ENCODE measurements at places on chromosomes 3 and 15.

GRCh38 chr3:161388855-161389254 is 17.5 kb upstream of the SPTSSB start:
- DNase-seq, result no peak

DNA sequence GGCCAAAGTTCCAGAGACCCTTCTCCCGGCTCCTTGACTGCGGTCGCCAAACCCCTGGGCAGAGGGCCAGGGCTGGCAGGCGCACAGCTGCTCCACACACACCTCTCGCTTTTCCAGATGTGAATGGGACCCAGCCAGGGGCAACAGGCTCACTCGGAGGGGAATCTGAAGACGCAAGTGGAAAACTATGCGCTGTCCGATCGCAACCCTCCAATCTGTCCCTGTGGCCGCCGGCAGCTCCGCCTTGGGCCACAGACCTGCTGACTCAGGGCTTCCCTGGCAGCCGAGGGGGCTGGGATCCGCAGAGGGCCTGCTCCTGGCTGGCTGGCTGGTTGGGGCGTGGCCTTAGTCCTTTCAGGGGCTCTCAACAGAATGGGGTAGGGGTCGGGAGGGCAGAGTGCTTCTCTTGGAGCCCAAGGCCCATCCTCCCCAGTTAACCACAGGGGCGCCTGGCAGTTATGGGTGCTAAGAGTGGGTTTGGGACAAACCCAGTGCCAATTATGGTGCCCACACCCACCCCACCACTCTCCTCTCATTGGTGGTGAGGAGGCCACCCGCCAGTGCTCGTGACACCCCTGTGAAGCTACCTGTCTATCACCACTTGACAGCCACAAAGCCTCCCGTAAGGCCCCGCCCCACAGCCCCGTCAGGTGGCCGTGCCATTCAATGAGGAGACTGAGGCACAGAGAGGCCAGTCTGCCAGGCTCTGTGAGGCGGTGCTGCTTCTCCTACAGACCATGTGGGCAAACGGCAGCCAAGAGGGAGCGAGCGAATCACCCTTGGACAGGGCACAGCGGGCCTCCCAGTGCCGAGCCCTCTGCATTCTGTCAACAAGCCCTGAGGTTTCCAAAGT is 53.8 kb downstream of the IQSEC1 start:
- no peak for DNase-seq

DNA sequence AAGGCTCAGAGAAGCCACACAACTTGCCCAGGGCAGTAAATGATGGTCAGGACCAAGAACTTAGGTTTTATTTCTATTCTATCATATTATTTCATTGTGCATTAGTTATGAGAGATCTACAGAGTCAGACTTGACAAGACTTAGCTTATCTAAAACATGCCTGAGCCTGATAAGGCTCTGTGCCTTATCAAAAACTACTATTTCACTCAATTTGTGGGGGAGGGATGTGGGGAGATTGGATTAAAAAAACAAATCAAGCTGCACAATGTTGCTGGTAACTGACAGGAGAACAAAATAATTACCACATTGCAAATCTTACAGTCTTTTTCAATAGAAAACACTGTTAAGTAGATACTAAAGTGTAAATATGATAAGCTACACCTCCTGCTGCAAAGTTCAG is 16.0 kb downstream of the HACD2 start:
- no peak for DNase-seq

DNA sequence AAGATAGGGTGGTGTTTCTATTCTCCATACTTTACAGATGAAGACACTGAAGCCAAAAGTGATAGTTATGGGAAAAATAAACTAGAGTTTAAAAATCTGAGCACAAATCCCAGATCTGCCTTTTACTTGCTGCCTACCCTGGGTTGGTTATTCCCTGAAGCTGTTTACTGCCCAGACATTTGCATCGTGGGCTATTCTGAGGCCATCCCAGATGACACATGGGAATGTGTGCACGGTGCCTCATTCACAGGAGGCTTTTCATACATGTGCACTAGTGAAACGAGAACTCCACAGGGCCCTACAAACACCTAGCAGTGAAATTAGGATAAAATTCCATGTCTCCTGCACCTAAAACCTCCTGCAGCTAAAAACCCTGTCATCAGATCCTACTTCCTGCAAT is 17.5 kb downstream of the MYO5C start:
- DNase-seq, result no peak

GRCh38 chr3:22729212-22729611 is 473.9 kb upstream of the UBE2E2 start:
- no peak for DNase-seq

GRCh38 chr3:168622795-168623194 is 527.1 kb upstream of the GOLIM4 start:
- no peak for DNase-seq

- DNase-seq, result no peak
Observed at GRCh38 chr3:112470788-112471187, 28.5 kb downstream of the BTLA start.

DNA sequence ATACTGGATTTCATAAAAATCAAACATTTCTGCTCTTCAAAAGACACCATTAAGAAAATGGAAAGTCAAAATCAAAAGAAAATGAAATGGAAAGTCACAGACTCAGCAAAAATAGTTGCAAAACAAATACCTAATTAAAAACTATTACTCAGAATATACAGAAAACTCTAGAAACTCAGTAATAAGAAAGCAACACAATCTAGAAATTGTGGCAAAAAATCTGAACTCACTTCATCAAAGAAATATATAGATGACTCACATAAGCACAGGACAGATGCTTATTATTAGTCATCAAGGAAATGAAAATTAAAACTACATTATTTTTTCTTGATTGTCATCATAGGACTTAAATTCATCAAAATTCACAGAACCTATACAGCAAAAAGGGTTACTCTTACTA is 430.0 kb downstream of the SHQ1 start:
- DNase-seq, result no peak

- no peak for DNase-seq
Observed at GRCh38 chr3:101134331-101134730, 141.1 kb upstream of the ABI3BP start.

DNA sequence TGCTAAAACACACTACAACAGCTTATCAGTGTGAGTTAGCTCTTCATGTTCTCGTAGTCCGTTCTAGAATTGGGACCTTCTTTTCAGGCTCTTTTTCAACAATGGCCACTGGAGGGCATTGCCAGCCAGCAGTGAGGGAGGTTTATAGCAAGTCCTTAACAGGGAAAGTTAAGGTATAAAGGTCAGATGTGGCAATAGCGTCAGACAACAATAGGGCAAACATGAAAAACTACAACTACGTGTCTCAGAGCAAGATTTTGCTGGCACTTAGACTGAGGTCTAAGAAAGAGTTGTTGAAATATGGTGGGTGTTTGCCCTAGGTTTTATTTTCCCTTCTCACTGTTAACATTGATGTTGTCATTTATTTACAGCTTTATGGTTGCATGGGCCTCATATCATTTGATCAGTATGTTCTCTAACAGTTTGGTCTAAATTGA is 161.4 kb downstream of the GMNC start:
- DNase-seq, result peak; percentile 19

DNA sequence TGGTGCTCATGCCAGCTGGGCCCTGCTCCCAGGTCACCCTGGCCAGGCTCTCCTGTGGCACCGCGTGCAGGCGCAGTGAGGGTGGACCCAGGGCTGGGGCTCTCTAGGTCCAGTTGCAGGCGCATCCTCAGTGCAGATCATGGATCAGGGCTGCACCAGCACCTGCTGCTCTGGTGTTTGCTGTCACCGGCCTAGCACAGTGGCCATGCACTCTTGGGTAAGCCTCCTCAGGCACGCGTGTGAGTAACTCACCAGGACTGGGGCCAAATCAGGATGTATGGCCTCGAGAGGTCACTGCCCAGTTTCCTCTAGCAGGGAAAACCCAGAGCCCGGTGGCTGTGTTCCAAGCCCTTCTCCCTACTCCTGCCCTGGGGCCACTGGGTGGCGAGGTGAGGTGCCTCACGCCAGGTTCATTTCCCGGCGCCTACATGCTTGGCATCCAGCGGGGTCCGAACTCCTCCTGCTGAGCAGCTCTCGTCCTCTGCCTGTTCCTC is 45.5 kb upstream of the SLC41A3 start:
- DNase-seq, result no peak

DNA sequence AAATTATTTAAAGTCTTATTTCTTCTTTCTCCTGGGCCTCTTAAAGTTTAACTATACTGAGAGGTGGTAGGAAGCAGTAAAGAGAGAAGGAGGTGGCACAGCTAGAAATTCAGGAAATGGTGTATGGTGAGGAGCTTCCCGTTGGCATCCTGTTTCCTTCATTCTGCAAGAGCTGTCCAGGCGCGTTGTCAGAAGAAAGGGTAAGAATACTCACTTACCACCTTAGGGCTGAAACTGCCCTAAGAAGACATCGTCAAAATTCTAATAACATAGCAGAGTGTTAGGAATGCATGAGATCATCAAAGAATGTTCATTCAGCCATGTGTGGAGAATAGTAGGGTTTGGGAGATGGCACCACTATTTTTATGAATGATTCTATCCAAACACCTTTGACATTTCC is 699.6 kb downstream of the MCTP2 start:
- DNase-seq, result no peak

DNA sequence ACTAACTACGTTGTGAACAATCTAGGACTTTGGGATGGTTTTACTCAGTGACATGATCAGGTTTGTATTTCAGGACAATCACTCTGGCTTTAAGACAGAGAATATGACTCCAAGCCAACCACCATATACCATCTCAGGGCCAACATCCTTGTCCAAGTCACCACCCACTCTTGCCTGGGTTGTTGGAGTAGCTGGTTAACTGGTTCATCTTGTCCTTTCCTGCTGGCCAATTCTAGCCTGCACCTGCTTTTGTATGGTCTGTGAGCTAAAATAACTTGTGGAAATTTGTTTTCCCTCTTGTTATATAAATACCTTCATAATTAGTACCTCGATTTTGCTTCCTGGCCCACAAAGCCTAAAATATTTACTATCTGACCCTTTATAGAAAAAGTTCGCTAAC is 306.8 kb upstream of the STT3B start:
- DNase-seq, result no peak

- no peak for DNase-seq
Observed at GRCh38 chr15:79953951-79954444, 17.0 kb downstream of the BCL2A1 start.

DNA sequence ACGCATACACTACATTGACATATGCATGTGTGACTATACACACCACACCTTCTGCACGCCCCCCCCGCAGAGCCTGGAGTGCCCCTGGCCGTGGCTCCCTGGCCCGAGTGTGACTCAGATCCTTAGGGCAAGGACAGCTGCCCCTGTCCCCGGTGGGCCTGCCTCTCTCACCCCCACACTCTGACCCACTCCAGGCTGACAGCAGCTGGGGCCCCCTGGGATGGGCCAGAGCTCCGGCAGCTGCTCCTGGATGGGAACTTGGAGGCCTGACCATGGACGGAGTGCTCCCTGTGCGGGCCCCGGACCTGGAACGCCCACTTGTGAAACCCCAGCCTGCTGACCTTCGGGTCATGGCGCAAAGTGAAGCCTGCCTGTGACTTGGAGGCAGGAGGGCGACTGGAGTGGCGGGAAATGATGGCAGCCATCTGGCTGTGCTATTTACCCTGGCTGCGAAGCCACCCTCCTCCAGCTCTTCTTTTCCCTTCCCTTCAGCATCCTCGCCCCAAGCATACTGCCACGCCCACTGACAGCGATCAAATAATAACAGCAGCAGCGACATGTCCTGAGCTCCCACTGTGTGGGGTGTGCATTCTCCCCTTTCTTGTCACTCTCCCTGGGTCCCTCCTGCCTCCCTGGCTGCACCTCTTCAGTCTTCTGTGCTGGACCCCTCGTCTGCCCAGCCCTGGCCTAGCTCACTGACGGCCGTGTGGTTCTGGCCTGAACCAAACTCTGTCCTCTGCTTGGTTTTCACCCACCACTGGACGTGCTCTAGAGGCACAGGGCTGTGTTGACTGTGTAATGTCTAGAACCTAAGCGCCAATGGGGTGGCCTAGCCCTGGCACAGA is 90.7 kb upstream of the MEF2A start:
- DNase-seq, result no peak

DNA sequence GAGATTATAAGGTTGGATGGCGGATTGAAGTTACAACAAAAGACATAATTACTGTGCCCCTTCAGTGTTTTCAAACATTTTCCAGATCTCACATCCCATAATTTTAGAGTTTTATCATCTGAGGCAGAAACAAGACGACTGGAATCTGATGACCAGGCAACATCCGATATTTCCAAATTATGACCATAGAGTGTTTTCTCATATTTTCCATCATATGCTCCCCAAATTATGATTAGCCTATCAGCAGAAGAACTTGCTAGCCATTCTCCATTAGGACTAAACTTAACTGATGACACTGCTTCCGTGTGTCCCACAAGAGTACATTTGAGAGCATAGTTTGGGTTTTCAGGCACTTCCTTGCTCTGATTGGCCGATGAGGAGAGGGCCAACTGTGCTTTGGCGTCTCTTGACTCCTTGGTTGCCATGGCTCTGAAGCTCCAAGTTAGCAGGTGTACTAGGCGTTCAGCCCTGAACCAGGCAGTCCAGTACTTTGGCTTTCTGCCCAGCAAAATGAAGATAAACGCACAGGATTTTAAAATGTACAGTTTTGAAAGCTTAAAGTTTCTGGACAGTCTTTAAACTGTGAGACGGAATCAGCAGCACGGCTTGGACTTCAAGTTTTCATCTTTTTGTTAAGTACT is 638 bp downstream of the WDR5B start:
- peak; percentile 28 for DNase-seq

- no peak for DNase-seq
Observed at GRCh38 chr15:61421470-61421869, 192.4 kb upstream of the RORA start.

GRCh38 chr3:45546126-45546620 is 48.4 kb upstream of the LIMD1 start:
- DNase-seq, result no peak

DNA sequence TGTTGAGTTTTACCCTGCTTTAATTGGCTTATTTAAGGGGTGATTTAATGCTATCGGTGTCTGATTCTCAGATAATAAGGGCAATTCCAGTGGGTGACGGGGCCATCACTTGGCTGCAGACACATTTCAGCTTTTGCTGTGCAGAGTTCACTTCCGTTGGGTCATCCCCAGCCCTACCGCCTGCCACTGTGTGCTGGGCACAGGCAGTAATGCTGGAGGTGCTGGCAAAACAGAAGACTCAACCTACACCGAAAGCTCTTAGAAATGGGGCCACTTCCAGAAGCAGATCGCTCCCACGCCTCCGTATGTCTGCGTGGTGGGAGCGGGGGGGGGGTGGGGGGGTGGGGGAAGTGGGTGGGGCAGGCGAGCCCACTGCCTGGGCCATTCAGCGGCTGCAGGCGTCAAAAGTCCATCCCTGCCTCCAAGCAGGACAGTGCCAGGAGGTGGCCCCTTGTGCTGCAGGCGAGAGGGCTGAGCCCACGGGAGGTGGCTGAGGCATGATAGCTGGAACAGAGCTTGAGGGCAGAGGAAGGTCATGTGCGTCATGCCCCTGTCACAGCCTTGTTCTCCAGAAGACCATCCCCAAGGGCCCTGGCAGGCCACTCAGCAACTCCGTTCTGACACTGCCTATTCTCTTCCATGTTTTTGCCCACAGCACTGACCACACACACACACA is 128.3 kb downstream of the ATP10A start:
- DNase-seq, result no peak

DNA sequence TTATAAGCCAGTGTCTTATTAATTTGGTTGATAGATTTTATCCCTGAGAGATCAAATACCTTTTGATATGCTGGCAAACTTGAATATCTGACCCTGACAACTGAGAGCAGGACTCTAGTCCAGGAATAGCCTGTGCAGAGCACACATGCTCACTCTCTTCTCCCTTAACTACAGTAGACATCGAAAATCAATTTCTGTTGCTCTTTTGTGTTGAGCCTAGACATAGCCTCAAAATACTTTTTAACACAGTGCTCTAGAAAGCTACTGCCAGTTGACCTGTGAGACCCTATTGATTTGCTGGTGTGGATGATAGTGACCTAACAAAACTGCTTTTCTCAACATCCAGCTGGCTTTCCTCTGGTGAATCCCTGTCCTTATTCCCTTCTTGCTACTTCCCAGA is 86.4 kb upstream of the ANKRD28 start:
- DNase-seq, result no peak
